Neural progenitor cell (in vitro differentiated cells): ENCODE measurements at places on chromosomes 4 and X.
A peak's percentile ranks its signal among the peaks of the same experiment; 100 is the strongest.

DNA sequence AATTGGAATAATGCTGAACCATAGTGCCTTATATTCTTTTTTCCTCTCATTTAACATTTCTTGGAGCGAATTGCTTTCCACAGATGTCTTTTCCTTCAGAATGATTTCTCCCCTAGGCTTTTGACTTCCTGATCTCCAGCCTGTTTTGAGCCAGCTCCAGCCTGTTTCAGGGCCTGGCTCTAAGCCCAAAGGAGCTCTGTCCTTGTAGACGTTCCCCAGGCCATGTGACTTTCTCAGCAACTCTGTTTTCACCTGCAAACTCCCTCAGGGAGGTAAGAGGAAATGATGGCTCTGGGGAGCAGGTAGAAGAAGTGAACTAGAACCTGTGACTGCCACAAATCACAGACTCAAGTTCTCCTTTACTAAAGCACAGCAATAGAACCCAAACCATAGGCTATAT is 89.1 kb downstream of the AKAP4 start:
- no peak for DNase-seq

- no peak for DNase-seq
Measured at GRCh38 chr4:108543359-108543968, 76.9 kb upstream of the RPL34 start.

DNA sequence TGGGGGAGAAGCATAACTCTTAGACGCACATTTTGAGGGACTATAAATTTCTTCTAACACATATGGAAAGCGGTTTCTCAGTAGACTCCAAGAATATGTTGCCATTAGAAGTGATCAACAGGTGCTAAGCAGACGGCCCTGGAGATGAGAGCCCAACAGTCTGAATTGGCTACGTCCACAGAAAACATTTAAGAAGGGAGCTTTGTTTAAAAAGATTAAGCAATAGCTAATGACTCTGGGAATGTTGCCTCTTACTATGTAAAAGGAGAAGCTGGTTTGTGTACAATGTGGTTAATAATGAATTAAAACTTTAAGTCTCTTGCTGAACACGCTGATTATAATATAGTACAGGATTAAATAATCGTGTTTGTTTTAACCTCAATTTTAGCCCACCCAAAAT is 399.5 kb downstream of the SMARCA1 start:
- no peak for DNase-seq

GRCh38 chr4:589219-589963 is 13.3 kb upstream of the TMEM271 start:
- DNase-seq = no peak

GRCh38 chr4:54281054-54281766 is 52.1 kb downstream of the PDGFRA start:
- no peak for DNase-seq

DNA sequence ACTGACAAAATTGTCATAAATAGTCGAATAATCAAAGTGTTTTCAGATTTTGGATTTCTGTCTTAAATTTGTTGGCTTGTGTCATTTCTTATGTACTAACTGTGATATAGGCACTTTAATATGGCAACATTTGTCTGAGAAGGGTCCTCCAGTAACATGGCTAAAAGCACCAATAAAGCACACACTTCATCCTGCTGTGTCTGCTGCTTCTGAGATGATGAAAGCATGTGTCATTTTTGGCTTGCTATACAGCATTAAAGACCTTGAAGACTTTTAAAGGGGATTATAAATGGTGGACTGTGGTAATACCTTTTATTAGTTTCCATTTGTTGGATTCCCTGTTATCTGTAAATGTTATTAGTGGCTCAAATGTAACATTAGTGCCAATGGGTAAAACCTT is 551.8 kb upstream of the GRID2 start:
- no peak for DNase-seq

GRCh38 chrX:54922547-54922946 is 1.9 kb downstream of the TRO start:
- no peak for DNase-seq

DNA sequence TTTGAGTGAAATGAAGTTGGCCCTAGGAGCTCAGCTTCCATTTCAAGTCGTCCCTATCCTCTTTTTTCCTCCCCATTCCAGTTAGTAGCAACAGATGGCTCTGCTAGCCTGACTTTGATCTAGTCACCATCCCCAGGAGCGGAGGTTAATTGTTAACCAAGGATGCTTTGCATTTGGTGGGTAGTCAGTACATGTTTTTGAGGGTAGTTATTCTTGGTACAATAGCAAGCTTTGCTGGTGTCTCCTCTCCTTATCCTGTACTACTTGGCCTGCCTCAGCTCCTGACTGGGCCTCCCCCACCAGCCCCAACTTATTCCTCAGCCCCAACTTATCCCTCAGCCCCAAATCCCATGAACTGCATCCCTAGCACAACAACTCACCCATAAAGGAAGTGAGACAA is 14.8 kb upstream of the RTL5 start:
- DNase-seq = no peak

DNA sequence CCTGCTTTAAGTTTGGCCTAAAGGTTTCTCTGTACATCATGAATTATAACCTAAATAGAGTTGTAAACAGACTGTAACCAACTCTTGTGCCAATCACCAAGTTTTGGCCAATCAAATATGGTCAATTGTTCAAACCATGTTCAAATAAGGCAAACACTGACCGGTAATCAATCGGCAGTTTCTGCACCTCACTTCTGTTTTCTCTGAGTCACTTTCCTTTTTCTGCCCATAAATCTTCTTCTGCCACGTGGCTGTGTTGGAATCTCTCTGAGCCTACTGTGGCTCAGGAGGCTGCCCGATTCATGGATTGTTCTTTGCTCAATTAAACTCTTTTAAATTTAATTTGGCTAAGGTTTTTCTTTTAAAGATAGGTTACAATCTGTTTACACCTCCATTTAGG is 16.5 kb upstream of the ENPP6 start:
- no peak for DNase-seq

- peak; percentile 20 for DNase-seq
Measured at GRCh38 chr4:174483792-174484191, 38.5 kb downstream of the HPGD start.

GRCh38 chr4:74890341-74890740 is 42.6 kb upstream of the PARM1 start:
- no peak for DNase-seq

- peak; percentile 64 for DNase-seq
Measured at GRCh38 chr4:173525118-173526011, 4.7 kb downstream of the HAND2 start.

- no peak for DNase-seq
Measured at GRCh38 chr4:4269856-4270255, 20.1 kb downstream of the LYAR start.

DNA sequence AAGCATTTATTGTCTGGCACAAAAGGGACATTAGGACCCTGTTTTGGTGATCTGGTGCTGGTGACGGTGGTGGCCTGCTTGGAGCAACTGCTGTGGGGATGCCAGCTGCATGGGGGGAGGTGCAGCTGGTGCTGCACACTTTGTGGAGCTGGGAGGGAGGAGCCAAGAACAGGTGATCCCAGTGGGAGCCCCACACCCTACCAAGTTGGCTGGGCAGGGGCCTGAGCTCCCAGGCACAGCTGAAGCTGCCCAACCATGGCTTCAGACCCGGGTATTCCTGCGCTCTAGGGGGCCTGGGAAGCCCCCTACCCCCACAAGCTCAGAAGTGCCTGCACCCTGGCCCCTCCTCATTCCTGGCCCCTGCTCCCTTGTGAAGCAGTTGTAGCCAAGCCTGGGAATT is 1512.5 kb downstream of the TECRL start:
- DNase-seq = no peak

DNA sequence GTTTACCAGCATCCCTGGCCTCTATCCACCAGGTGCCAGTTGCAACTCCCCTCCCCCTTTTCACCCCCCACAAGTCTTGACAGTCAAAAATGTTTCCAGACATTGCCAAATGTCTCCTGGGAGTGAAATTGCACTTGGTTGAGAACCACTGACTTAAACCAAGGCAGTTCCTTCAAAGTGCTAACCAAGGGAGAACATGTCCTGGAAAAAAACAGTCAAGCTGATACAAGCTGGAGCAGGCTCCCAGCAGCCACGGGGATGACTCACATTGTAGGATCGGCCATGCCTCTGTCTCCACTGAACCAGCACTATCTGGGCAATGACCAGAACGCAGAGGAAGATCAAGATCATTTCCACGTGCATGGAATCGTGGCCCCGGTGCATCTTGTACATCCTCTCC is 11.4 kb downstream of the RNF175 start:
- no peak for DNase-seq

DNA sequence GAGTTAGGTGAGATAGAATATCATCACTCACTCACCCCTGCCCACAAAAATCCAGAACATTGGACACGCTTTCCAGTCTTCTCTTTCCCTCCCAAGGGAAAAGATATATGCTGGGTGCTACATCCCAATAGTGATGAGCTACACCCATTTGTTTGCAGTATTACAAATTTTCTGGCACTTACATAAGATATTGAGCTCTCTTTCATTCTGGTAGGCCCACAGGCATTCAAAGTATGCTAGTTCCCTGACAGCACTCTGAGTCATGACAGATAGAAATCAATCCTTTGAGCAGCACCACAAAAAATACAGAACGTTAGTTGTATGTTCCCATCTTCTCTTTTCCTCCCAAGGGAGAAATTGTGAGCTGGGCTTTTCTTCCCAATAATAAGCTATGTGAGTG is 477.6 kb upstream of the GRID2 start:
- no peak for DNase-seq

GRCh38 chr4:95949136-95949765 is 109.4 kb downstream of the PDHA2 start:
- no peak for DNase-seq

- peak; percentile 18 for DNase-seq
Measured at GRCh38 chr4:168183717-168184571, 91.6 kb downstream of the ANXA10 start.

DNA sequence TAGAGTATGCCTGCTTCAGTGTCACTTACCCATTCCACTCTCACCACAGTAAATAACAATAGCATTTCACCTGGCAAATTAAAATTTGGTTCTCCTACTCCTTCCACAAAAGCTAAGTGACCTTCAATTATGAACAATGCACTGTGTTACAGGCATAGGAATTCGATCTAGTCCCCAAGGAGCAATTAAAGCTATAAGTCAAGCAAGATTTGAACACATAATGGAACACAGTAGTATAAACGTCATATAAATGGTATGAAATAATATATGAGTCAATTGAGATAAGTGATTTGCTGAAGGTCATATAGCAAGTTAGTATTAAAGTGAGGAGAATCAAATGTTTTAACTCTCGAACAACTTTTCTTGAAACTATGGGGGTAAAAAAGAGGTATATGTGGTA is 65.8 kb downstream of the ARAP2 start:
- no peak for DNase-seq

- no peak for DNase-seq
Measured at GRCh38 chr4:48331577-48332330, 9.6 kb upstream of the SLAIN2 start.

DNA sequence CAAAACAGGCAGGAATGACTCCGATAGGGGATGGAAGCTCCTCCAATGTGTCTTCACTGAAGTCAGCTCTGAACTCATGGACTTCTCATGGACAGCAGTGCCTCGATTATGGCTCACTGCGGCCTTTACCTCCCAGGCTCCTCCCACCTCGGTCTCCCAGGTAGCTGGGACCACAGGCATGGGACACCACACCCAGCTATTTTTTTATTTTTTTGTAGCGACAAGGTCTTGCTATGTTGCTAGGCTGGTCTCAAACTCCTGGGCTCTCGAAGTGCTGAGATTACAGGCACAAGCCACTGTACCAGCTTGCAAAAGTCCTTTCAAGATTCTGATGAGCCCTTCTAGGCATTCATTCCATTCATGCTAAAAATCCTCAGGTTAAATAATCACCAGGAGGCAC is 181.5 kb downstream of the NSUN7 start:
- no peak for DNase-seq

DNA sequence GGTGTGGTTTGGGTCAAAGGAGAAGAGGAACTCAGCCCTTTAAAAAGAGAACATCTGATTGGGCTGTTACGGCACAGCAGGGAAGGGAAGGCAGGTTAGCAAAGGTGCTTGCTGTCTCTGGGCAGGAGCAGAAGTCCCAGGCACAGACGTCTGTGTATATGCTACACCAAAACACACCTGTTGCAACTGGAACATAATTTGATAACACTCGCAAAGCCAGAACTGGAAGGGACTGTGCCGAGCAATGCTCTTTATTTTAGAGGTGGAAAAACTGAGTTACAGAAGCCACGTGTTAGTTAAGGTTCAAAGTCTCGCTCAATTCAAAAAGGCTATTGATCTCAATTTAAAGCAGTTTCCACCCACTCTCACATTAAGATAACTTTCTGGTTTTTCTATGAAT is 2.2 kb upstream of the FAM114A1 start:
- no peak for DNase-seq

DNA sequence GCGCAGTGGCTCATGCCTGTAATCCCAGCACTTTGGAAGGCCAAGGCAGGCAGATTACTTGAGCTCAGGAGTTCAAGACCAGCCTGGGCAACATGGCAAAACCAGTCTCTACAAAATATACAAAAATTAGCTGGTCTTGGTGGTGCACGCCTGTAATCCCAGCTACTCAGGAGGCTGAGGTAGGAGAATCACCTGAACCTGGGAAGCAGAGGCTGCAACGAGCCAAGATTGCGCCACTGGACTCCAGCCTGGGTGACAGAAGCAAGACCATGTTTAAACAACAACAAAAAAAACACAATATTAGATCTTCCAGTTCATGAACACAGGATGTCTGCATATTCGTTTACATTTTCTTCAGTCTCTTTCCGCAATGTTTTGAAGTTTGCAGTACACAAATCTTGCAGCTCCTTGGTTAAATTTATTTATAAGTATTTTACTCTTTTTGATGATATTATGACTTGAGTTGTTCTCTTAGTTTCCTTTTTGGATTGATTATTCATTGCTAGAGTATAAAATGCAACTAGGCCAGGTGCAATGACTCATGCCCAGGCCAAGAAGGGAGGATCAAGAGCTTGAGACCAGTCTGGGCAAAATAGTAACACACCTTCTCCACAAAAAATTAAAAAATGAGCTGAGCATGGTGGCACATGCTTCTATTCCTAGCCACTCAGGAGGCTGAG is 30.4 kb upstream of the ABCG2 start:
- DNase-seq = no peak

DNA sequence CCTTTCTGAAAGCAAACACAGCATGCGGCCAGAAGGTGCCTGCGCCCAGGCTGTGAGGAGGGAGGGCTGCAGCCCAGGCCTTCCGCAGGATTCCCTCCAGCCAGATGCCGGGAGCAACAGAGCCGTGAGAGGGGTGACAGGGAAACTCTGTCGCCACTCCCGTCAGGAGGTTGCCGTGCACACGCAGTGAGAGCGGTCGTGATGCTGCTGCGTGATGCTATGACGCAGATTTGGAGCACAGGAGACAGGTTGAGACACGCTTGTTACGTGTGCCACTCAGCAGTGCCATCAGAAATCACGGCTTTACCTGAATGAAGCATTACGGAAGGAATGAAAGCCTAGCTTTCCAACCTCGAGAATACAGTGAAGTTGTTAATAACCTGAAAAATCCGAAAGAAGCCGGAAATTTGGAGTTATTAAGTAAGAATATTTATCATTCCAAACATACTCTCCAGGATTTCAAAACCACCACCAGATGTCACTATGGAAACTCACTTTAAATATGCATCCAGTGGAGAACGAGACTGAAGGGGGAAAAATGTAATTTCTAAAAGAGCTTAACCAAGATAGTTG is 54.4 kb downstream of the FAT1 start:
- peak; percentile 41 for DNase-seq

GRCh38 chr4:56803471-56803870 is 18.0 kb downstream of the SPINK2 start:
- no peak for DNase-seq

- no peak for DNase-seq
Measured at GRCh38 chr4:181181331-181181730, 1061.9 kb upstream of the TENM3 start.
